ENCODE measurements at places on chromosomes 2 and 18.

- peak; percentile 3 for DNase-seq
Observed at GRCh38 chr2:236973343-236973980, 112.2 kb upstream of the COPS8 start.

GRCh38 chr2:160334028-160334741 is 134.1 kb upstream of the ITGB6 start:
- no peak for DNase-seq

DNA sequence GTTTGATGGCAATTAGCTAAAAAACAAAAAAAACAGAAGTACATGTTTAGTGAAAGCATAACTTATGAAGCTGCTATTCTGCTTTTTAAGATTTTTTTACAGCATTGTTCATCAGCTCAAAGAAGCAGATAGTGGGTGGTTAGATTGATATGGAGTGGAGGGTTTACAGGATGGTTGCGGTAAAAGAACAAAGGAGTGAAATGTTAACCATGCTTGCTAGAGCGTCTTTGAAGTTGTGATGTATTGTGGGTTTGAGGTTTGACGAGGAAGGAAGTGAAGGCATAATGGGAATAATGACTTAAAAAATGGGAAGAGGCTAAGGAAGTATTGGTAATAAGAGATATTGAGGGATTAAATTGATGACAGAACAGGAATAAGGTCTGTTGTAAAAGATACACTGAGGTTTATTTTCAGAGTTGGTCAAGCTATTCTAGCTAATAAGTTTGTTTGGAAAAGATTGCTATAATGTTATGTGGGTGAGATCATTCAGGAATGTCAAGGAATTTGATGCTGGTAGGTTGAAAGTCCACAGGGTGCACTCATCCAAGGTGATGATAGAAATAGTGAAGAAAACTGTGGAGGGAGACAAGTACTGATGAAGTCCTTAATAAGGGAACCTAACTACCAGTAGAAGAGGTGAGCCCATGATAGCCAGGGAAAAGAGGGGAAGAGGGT is 14.6 kb downstream of the SPOPL start:
- no peak for DNase-seq

DNA sequence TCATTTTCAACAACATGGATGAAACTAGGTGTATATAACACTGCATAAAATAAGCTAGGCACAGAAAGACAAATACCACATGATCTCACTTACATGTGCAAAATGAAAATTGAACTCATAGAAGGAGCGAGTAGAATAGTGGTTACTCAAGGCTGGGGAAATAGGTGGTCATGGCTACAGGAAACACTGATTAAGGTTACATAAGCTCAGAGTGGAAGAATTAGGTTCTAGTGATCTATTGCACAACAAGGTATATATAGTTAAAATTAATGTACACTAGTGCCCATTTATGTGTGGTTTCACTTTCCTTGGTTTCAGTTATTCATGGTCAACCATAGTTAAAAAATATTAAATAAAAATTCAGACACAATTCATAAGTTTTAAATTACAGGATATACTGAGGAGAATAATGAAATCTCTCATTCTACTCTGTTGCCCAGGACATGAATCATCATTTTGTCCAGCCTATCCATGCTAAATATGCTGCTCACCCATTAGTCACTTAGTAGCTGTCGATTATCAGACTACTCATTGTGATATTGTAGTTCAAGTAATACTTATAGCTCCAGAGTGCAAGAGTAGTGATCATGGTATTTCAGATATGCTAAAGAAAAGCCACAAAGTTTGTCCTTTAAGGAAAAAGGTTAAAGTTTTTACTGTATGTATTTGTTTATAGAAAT is 1530.9 kb upstream of the LRRTM1 start:
- no peak for DNase-seq

DNA sequence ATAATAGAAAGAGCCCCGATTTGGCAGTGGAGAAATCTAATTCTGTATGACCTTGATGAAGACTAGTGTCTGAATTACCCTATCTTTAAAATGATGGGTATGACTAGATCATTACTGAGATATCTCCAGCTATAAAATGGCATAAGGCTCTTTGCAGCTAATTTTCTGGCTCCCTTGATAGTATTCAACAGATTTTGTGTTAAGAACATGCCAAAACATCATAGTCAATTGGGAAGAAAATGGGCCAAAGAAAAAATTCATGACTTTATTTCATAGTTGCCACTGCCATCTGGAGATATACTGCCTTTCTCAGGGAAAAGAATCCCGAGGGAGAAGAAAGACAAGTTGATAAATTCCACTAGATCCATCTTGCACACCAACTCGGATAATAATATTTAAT is 1618.7 kb downstream of the LRP1B start:
- DNase-seq = no peak

GRCh38 chr2:45180033-45180746 is 170.9 kb upstream of the SIX2 start:
- DNase-seq = peak; percentile 56

GRCh38 chr2:40370007-40370395 is 81.9 kb downstream of the SLC8A1 start:
- no peak for DNase-seq

DNA sequence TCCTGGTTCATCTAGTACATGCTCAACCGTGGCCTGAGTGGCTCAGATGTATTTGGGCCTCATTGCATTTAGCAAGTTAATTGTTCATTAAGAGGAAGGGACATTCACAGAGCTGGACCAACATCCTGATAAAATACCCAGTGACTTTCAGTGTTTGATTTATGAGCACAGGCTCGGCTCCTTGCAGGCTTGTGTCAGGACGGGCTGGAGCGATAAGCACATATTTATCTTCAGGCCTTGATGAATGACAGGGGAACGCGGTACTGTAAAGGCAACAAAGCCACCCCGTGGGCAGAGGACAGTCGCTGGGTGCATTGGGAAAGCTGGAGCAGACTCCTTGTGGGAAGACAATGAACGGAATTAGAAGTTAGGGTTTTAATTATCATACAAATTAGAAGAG is 548.6 kb upstream of the HS6ST1 start:
- no peak for DNase-seq

GRCh38 chr2:137939026-137939425 is 25.2 kb upstream of the HNMT start:
- DNase-seq = no peak

DNA sequence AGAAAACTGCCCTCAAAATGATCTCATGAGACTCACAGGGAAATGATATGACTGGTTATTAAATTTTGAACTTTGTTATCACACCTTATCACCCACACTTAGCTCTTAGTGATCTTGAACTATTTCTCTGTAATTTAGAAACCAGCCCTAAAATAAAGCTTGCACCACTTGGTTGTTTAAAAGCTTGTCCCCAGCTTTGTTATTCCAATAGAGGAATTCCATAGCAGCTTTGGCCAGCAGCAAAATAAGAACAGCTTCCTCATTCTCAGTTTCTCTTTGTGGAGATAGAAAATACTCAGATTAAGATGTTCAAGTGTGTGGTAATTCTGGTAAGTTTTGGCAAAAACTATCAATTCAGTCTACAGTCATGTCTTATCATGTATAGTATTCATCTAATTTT is 54.4 kb upstream of the CCDC68 start:
- DNase-seq = no peak

DNA sequence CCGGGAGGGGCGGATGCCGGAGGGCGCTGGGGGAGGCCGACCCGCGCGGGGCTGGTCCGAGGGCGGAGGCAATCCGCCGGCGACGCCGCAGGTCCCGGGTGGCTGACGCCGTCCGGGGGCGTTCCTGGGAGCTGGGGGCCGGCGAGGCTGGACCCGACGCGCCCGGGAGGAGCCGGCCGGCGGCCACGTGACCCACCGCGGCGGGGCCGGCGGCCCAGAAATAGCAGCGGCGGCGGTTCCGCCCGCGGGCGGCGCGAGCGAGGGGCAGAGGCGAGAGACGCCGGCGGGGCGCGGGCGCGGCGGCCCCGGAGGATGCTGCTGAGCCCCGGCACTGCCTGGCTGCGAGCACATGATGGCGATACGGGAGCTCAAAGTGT is at the start of gene RAB31:
Gene RAB31, plus strand, starts transcription at position 245 of the 377 bp plus-strand sequence. Its CDS starts 105 bp downstream, at position 350.
- no peak for DNase-seq

- DNase-seq = no peak
Observed at GRCh38 chr2:99399063-99399462, 61.9 kb downstream of the EIF5B start.

GRCh38 chr2:142951190-142952007 is 73.9 kb downstream of the KYNU start:
- no peak for DNase-seq

DNA sequence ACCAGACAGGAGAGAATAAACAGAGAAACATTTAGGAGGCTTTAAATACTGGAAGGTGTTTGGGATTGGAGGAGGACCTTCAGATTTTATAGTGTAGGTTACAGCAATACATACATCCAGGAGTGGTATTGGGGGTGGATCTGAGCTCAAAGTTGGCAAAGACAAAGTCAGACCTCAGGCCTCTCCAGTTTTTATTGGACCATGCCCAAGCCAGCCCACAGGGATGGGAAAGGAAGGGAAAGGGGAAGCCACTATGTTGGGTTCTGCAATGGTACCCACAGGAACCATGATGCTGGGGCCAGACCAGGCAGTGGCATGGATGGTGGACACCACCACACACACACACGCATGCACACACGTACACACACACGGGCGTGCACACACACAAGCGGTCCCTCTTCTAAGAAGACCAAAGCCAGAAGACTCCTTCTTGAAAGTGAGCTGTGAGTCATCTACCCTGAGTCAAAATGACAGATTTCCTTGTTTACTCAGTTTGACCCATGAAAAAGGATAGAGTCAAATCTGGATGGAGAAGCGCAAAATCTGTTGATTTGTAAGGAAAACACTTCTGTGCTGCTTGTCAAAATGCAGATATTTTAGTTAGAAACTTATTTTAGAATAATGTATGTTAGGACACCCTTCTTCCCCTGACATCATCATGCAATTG is 87.9 kb downstream of the TRABD2A start:
- DNase-seq = no peak

GRCh38 chr2:3662239-3662638 is 4.2 kb downstream of the ALLC start:
- DNase-seq = no peak

GRCh38 chr18:40055262-40055661 is 1899.8 kb upstream of the PIK3C3 start:
- no peak for DNase-seq

- DNase-seq = no peak
Observed at GRCh38 chr2:140597205-140597604, 1533.6 kb downstream of the LRP1B start.

DNA sequence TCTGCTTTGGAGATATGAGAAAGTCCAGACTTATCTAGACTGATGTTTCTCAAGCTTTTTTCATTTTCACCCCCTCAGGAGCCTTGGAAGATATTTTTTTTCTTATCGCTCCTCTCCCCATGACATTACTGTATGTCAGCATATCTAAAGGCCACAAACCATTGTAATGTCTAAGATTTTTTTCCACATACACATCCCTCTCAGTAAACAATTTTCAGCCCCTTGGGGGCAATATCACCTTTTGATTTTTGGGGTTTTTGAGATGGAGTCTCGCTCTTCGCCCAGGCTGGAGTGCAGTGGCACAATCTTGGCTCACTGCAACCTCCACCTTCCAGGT is 60.3 kb upstream of the REL start:
- no peak for DNase-seq

- peak; percentile 42 for DNase-seq
Observed at GRCh38 chr2:174072069-174072468, 106.9 kb upstream of the SP3 start.

DNA sequence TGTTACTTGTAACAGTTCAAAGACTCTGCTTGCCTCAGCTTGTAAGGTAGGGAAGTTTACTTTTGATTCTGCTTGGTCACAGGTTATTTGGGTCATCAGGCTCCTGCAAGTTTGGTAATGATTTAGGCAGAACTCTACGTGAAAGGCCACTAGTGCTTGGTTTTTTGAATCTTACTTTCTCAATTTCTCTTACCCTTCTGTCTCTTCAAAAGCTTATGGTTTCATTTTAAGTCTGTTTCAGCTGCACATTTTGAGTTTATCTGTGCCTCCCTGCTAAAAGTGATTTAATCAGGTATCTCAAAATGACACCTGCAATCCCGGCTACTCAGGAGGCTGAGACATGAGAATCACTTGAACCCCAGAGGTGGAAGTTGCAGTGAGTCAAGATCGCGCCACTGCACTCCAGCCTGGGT is 26.3 kb upstream of the MOCOS start:
- no peak for DNase-seq

- no peak for DNase-seq
Observed at GRCh38 chr2:99545066-99545465, 55.2 kb upstream of the REV1 start.

GRCh38 chr18:24055878-24056277 is 41.3 kb downstream of the TTC39C start:
- no peak for DNase-seq

GRCh38 chr2:173043897-173044519 is 31.6 kb upstream of the MAP3K20 start:
- no peak for DNase-seq

DNA sequence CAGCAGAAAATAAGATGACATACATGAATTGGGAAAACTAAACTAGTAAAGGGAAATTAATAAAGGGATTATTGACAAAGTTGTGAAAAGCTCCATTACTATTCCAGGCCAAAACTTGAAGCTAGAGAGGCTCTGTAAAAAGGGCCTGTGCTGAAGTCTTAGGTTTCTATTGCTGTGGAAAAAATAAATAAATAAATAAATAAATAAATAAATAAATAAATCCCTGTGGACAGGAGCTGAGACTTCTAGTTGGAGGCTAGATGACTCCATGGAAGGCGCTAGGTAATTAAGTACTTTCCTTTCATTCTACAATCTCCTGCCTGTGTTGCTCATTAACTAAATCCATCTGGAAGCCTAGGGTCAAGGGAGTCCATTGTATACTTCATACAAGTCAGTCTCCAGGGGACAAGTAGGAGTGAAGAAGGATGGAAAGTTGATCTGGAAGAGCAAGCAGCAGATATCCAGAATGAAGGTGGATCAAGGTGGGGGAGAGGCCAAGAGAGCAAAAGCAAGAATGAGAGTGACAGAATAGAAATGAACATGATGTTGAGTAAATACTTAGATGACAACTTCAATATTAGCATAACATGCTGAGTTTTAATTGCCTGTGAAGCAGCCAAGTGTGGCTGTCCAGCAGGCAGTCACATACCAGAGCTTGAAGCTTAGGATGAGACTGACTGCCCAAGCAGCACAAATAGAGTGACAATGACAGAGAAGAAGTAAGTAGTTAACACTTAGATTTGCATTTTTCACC is 26.2 kb upstream of the CCNT2 start:
- no peak for DNase-seq

- no peak for DNase-seq
Observed at GRCh38 chr2:10884574-10884975, 27.2 kb upstream of the KCNF1 start.

DNA sequence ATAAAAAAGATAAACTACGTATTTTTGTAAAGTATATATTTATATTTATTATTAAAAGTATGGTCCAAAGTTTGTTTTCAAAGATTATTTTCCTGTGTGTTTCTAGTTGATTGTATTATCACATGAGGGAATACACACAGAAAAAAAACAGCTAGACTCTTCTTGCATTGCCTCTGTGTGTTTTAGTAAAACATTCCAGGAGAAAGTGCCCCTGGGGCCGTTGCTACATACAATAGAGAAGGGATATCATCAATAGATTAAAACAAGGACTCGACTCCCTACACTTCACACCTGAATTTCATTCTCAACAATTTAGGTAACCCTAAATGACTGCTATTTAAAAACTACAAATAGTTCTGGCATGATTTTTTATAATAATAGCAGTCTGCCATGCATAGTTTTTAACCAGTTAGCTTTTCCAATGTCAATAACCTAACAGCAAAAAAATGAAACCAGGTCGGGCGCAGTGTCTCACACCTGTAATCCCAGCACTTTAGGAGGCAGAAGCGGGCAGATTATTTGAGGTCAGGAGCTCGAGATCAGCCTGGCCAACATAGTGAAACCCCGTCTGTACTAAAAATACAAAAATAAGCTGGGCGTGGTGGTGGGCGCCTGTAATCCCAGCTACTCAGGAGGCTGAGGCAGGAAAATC is 171.3 kb downstream of the DNAH6 start:
- no peak for DNase-seq
